ENCODE measurements at places on chromosomes 11 and 22.

DNA sequence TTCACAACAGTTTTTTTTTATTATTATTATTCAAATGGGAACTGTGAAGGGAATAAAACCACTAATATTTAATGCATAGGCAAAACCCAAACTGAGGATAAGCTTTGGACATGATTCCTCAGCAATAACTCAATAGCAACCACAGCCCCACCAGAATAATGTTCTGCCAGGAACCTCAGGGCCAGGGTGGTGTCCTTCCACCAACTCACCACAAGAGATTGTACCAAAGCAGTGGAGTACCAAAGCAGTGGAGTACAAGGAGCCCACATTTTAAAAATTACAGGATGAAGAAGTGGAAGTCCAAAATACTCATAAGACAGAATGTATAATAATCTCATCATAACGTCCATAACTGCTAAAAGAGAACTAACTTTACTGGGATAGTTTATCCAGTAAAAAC lies 32.5 kb upstream of the FZD4 start:
- no peak for DNase-seq

- no peak for DNase-seq
Measured at GRCh38 chr11:199004-199581, 6.2 kb downstream of the SCGB1C1 start.

DNA sequence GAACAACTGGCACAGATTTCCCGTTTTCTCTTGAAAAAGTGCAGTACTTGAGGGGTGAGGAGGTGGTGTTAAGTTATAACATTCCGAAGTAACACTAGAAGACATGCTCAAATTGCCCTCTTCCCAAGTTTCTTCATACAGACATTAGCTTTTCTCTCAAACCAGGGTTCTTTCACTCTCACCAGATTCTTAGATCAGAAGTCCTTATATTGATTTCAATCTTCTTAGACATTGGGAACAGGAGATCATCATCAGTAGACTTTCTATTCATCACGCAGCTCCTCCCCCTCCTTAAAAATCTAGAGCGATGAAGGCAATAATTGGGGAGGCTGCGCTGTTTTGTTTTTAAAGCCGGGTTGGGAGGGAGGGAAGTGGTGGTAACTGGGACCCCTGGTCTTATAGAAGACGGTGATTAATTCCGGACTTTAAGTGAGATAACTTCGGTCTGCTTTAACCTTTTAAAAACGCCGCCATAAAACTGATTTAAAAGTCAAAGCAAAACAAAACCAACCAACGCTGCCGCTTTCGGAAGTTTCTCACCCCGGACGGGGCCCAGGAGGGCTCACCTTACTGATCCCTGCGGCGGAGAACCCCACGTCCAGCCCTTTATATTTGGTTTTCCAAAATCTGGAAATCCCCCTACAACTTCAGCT lies 665 bp downstream of the USP28 start:
- DNase-seq = no peak

DNA sequence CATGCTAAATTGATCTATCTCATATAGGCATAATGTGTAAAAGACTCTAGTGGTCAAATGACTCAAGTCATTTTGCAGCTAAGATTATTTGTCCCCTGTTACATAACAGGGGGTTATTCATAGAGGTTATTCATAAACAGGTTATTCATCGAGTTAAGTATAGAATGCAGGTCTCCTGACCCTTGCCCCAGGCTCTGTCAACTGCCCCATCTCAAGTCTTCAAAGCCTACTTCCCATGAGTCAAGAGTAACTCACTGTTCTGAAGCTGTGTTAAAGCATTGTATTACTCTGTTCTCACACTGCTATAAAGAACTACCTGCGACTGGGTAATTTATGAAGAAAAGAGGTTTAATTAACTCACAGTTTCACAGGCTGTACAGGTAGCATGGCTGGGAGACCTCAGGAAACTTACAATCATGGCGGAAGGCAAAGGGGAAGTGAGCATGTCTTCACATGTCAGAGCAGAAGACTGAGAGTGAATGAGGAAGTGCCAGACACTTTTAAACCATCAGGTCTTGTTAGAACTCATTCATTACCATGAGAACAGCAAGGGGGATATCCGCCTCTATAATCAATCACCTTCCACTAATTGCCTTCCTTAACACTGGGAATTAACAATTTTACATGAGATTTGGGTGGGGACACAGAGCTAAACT lies 226.2 kb upstream of the BLID start:
- no peak for DNase-seq

DNA sequence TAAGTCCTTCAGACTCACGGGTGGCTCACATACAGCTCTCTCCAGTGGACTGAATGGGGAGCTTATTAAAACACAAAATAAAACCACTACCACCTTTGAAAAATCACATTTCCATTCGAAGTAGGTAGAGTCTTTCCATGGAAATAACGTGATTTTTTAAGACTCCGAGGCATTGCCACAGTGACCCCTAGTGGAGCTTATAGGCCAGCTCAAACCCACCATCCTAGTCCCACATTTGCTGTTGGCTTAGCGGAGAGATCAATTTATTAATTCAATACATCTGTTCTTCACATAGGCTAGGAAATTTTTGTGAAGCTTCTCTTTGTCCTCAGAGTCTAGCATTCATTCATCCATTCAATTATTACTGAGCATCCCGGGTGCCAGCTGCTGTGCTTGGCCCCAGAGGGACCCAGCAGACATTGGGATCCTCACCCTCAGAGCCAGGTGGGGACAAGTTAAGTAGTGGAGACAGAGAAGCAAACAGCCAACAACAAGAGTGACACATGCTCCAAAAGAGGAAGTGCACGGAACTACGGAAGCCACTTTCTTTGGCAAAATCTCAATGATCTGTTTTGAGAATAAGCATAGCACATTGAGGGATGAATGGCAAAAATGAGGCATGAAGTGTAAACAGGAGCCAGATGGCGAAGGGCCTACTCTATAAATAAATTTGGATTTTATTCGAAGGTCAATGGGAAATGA lies 10.2 kb upstream of the P4HA3 start:
- no peak for DNase-seq

DNA sequence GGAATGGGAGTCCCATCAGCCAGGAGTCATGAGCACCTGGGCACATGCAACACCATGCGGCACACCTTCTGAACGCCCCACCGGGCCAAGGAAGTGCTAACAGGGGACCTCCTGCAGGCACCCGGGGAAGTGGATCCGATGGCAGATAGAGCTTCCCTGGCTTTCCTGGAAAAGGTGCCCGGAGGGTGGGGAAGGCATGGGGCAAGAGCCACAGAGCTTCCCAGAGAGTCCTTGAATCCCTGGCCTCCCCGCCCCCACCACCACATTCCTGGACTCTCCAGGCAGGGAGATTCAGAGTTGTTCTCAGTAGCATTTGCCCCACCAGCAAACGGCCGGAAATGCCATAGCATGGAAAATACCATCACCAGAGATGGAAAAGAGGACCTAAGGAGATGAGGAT lies 8.3 kb downstream of the TRIM29 start:
- DNase-seq = no peak

GRCh38 chr11:129324533-129325175 lies 51.0 kb upstream of the BARX2 start:
- no peak for DNase-seq

GRCh38 chr22:32446321-32446720 lies 17.9 kb downstream of the BPIFC start:
- no peak for DNase-seq

- no peak for DNase-seq
Measured at GRCh38 chr11:118901494-118902335, 18.0 kb downstream of the CXCR5 start.

- no peak for DNase-seq
Measured at GRCh38 chr11:64534391-64534801, 56.6 kb upstream of the SLC22A12 start.

DNA sequence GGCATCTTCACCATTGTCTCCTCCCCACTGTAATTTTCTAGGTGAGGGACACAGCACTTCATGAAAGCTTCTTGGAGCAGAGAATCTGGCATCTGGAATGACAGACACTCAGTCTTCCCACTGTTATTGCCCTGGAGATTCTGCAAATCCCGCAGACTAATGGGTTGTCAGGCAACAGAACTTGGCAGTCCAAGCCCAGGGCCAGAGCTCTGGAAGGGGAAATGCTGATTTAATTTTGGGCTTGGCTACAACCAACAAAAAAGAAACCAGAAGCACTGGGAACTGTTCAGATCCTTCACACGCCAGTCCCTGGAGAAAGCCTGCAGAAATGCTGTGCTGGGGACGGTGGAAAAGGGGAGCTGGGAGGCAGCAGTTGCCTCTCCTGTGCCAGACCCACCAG lies 71.5 kb upstream of the BID start:
- no peak for DNase-seq

- DNase-seq = no peak
Measured at GRCh38 chr11:113618360-113618759, 87.7 kb downstream of the TMPRSS5 start.

GRCh38 chr11:46315033-46315738 lies 32.1 kb upstream of the DGKZ start:
- peak; percentile 40 for DNase-seq

DNA sequence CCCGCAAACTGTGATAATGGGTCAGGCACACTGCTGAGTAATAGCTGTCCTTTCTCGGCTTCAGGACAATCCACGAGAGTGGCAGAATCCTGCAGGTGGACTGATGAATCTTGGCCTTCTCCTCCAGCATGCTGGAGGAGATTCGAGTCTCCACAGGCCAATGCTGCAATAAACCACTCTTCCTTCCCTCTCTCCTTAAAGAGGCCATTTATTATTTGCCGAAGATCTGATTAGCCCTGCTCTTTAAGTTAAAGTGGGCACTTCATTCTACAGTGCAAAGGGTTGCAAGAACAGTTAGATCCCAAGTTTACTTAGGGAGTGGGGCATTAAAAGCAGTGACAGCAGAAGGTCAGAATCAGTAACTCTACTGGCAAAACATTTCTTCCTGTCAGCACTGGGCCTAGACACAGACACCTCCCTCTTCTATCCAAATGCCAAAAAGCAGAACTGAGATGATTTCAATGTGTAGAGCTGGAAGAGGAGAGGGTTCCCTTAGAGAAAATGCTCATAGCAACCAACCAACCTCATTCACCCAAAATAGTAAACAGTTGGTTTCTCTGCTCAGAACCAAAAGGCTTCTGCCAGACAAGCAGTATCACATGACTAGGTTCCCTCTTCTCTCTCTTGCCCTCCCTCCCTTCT lies 121.7 kb downstream of the SGSM3 start:
- no peak for DNase-seq

- DNase-seq = no peak
Measured at GRCh38 chr11:133153031-133153430, 379.3 kb downstream of the OPCML start.

DNA sequence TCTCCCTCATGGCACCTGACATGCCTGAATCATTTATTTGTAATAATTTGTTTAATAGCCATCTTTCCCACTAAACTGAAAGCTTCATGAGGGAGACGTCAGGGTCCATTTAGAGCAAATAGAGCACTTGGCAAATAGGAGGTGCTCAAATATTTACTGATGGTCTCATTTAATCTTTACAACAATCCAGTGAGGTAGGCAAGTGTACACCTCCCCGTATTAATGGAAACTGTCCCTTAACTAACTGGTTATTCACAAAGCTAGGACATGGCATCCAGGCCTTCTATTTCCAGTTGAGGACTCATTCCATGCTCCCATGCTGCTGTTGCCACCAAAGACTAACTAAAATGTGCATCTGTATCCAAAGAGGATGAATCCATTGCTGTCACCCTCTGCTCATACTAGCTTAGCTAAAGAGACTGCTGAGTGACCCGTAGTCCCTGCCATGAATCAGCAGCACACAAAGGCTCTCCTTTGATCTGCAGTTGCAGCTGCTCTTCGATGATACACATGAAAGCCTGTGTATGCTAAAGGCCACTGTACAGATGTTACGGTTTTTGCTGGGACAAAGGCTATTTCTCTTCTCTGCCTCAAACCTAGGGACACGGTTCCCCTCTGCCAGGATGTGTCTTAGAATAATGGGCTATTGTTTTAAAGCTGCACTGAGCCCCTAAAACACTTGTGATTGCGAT lies 82.6 kb downstream of the RAB30 start:
- DNase-seq = no peak

DNA sequence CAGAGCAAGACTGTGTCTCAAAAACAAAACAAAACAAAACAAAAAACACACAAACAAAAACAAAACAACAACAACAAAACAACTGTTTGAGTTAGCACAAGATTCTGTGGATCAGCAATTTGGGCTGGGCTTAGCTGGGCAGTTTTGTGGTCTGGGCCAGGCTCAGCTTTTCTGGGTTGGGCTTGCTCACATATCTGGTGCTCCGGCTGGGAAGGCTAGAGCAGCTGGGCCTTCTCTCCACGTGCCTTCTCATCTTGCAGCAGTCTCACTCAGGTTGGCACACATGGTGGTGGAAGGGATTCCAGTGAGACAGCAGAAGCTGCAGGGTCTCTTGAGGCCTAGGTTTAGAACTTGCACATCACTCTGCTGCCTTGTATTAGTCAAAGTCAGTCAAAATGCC lies 35.7 kb downstream of the EIF3F start:
- no peak for DNase-seq

DNA sequence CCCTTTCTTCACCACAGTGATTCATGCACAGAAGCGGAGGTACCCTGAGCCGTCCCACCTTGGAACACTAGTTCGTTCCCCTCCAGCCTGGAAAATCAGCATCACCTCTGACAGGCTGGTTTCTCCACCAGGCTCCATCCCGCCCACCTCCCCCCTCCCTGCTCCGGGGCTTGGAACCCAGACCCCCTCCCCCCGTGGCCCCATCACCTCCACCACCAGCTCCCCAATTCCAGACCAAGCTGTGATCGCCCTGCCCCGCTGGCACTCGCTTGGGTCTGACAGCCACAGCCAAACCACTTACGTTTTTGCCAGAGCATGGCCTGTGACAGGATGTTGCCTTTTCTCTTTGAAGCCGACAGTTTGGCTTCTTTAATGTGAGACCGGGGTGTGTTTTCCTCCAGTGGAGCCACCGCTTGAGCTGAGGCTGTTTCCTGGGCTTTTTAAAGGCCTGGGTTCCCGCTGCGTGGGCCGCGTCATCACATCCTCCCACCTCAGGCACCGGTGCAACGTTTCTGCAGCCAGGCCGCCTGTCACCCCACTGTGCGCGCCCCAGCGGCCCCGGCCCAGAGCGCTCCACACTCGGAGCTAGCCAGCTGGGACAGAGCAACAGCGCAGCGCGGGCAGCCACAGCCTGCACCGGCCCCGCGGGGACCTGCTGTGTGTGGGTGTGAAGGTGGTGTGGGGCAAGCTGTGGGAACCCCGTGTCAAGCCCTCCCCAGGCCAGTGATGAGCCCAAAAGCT lies at the start of gene POU2AF1:
POU2AF1 (minus strand) TSS at position 415 of the 741 bp plus-strand sequence; CDS start at position 317, 98 bp downstream.
- DNase-seq = peak; percentile 70

GRCh38 chr11:35661534-35661933 lies 1.0 kb upstream of the TRIM44 start:
- DNase-seq = no peak

DNA sequence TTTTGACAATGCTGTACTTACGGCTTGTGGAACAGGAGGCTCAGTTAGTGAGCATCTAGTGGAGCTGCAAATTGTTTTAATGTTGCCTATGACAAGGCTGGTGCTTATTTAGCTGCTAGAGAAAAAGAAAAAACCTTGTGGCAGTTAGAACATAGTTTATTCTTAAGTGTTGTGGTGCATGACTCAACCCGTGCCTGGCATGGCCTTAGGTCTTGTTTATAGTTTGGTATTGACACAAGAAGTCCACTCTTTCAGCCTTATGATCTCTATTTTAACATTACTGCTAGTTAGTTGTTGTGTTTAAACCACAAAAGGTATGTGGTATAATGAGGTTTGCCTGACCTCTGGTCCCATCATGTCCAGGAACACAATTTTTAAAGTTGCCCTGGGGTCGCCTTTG lies 744.6 kb downstream of the FAM181B start:
- DNase-seq = no peak

All from stimulated activated CD4-positive, alpha-beta T cell treated with anti-CD3 and anti-CD28 coated beads, TNF-alpha, amount 100 ng/mL, for 4 hours (primary cell).